B cell (primary cell): ENCODE measurements at places on chromosomes 2 and 18.

- no peak for DNase-seq
Observed at GRCh38 chr2:48733067-48733503, 22.4 kb downstream of the LHCGR start.

DNA sequence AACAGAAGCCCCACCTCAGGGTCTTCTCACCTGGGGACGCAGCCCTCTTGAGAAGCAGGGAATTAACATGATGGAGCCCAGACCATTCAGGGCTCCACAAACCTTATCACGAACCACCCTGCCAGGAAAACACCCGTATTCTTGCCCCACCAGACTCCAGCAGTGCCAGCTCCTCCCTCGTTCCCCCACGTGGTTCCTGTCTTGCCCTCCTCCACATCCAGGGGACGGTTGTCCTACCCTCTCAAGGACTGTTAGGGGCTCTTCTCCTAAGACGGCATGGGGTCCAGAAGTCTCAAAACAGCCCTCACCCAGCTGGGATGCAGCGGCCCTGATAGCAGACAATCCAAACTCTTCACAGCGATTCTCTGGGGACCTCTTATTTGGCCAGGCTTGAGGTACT is 372.2 kb upstream of the HS6ST1 start:
- DNase-seq, result no peak

DNA sequence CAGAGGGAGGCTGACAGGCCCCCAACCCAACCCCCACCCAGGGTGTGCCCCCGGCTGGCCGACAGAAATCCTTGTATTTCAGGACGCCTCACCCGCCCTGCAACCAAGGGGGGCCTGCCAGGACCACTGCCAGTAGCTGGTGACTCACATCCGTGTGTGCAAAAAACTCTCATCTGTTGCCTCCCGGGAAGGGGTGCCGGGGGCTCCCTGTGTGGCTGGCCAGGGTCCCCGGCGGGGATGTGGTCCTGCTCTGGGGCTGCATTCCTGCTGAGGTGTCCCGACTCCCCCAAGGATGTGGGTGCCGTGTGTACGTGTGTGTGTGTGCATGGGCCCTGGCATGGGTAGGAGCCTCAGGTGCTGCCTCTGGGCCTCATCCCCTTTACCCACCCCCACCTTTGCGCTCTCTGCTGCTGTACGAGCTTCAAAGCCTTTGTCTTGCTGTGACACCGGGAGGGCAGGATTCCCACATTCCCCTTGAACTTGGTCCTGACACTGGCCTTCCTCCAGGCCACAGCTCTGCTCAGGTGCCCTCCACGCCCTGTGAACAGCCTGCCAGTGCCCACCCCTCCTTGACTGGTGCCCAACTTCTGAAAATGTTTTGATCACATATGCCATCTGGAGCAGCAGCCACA is 226.3 kb upstream of the HDAC4 start:
- no peak for DNase-seq

DNA sequence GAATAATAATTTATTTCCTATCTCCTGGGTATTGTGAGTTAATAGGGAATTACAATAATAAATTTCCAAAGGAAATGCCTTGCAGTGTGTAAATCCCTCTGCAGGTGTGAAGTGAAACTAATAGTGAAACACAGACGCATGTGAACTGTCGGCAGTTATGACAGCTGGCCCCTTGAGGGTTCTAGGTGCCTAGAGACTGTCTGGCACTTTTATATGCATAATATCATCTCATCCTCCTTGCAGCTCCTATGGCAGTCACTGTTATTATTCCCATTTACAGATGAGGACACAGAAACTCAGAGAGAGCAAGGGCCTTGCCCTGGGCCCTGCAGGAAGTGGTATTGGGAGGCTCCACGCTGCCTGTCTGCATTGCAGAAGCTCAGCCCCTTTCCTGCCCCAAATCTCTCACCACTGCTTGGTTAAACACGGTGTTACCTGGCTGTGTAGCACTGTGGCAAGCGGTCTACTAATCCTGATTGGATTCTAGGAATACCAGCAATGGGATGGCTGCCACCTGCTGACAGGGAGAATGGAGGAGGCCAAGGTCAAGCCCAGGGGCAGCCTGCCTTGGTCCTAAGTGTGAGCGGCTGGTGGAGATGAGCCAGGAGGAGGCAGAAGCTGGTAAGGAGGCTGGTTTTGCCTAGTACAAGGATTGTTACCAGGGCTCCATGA is 32.8 kb upstream of the ACKR3 start:
- peak; percentile 67 for DNase-seq

DNA sequence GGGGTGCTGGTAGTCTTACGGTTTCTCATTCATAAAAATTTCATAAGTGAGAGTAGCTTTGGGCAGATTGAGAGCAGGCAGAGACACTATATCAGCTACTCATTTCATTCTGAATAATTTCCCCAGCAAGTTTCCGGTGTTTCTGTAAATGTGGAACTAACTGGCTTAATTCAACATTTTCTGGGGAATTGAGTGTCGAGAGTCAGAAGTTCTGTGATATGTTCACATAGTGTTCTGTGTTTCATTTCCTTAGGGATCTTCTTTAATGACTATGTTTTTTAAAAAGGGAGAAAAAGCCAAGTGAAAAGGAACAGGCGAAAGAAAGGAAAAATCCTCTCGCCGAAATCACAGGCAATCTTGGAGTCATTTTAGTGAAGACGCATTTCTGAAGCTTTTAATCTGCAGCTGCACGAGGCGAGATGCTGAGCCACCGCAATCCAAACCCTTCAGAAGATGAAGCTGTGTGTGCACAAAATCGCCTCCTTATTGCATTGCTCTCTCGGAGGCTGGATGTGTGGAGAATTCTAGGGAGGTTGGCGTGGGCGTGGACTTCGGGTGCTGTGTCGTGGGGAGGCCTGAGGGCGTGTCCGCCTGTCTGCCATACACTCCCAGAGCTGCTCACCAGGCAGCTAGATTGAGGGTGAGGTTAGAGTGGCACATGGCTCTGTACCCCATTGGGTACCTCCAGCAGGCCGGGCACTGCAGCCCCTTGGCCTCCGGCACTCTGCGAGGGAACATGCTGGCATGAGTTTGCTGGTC is 38.4 kb upstream of the HDAC4 start:
- DNase-seq, result no peak

- DNase-seq, result no peak
Observed at GRCh38 chr2:120100627-120101026, 87.8 kb downstream of the EPB41L5 start.

GRCh38 chr2:151556121-151556520 is 146.4 kb downstream of the RIF1 start:
- DNase-seq, result no peak

GRCh38 chr2:47403609-47404193 is 745 bp downstream of the MSH2 start:
- no peak for DNase-seq

- no peak for DNase-seq
Observed at GRCh38 chr2:182300608-182301007, 126.2 kb downstream of the PDE1A start.

DNA sequence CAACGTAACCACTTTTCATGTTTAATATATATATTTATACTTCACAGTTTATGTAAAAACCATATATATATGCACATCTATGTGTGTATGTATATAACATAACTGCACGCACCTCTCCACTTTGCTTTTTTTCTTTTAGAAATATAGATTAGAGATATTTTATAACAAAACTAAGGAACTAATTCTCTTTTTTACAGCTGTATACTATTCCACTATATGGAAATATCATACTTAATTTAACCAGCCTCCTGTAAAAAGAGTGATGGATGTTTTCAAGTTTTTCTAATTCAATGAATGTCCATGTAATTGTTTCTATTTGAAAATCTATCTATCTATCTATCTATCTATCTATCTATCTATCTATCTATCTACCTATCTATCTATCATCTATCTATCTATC is 4.6 kb downstream of the ARHGAP15 start:
- DNase-seq, result no peak

DNA sequence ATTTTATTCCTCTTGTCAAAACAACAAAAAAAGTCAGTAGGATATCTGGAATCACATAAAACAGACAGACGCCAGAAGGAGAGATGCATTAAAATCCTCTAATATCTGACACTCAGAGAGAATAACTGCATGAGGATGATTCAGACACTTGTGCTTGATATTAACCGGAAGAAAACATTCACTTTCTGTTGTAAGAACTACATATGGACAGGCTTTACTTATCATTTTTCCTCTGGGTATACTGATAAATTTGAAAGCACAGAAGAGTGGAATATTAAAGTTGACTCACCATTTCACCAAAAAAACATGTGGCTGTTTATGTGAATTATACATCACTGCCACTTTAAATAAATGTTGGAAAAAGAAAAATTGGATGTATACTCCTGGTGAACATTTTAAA is 589.1 kb upstream of the CDH2 start:
- DNase-seq, result no peak

DNA sequence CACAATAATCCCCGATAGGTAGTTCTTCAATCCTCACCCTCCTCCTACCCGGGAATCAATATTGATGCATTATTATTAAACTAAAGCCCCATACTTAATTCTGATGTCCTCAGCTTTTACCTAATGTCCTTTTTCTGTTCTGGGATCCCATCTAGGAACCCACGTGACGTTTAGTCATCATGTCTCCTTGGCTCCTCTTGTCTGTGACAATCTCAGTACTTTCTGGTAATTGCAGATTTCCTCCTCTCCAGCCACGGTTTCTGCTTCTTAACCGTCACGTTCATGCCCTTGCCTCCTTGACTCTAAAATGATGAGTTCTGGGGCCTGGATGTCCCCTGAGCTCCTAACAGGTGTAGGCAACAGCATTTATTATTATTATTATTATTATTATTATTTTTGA is 2.9 kb upstream of the DGKD start:
- no peak for DNase-seq

GRCh38 chr2:112879491-112880041 is 31.4 kb upstream of the IL37 start:
- no peak for DNase-seq

DNA sequence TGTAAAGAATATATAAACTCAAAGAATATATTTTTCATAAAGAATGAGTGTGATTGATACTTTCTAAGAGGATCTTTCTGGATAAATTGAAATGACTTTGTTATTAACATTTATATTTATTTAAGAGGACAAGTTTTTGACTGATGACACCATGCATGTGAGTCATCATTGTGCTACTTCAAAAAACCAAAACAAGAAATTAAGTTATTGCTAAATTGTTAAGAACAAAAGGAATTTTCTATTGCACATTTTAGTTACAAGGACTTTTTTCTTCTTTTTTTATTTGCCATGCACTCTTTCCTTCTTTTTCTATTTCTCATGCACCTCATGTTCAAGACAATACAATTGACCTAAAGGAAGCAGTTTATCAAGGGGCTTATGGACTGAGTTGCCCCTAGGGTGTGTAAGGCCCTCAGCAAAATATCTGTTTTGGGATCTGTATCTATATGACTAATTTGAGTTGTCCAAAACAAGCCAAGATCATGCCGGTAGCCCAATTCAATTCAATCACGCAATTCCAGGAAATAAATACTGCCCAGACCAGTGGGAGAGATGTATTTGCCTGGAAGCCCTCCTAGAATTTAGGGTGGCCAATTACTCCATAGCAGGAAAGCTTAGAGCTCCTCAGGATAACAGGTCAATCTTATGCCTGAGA is 654.3 kb downstream of the METTL4 start:
- no peak for DNase-seq

DNA sequence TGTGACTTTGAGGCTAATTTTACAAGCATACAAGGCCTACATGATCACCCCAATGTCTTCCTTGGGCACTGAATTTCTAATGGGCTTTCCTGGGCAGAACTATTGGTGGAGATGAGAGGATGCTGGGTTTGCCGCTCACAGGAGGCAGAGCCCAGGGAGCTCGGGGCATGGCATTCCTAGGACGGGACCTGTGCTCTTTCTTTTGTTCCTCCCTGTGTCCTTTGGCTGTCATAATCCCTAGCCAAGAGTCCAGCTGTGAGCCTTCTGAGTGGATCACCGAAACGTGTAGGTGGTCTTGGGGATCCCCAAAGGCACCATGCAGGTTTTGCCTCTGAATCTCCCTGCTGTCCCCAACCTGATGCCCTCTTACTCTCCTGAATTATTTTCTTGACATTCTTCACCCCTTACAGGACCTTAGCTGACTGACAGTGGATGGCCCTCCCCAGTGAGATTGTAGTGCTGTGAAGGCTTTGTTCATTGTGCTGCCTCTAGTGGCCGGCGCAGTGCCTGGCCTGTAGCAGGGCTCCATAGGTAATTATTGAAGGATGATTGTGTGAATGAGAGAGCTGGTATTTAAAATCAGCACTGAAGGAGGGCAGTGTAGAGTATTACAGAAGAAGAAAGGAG is 221.9 kb downstream of the ZNF407 start:
- DNase-seq, result no peak

DNA sequence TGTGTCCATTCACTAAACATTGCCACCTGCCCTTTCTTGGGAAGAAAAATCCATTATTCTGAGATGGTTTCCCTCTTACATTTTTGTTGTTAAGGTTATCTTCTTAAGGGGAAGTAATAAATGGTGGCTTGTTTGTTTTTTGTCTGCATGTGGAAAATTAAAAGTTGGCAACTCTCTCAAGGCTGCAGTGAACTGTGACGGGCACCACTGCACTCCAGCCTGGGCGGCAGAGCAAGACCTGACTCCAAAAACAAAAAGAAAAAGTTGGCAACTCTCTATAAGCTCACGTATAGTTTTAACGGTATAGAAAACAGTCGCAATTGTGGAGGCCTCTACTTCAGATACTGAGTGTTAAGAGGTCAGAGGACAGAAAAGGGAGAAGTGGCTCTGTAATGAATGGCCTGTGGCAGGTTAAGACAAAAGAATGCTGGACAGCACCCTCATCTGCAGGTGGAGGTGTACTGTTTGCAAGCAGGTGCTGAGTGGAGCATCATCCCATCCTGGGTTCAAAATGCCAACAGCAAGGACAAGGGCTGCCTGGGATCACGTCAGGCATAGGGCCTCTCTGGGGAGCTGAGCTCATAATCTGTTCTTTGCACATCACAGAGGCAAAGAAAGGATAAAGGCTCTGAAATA is 16.7 kb downstream of the L3MBTL4 start:
- DNase-seq, result no peak

DNA sequence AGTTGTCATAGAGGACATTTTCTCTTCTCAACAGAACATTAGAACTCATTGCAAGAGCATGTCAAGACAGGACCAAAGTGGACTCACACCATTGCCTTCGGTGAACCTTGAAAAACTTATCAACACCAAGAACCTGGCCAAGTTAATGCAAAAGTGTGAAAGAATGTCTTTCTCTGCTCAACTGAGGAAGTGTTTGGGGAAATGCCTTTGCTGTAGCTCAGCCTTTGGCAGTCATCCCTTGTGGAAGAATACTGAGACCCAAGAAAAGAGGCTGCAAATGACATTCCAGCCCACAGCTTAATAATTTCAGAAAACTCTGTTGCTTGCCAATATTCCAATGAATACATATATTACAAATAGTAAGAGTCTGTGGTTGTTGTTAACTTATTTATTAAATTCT is 728.8 kb upstream of the PIK3C3 start:
- DNase-seq, result no peak

- no peak for DNase-seq
Observed at GRCh38 chr2:186639939-186640338, 50.1 kb downstream of the ITGAV start.

GRCh38 chr2:143936538-143936847 is 583.4 kb downstream of the ZEB2 start:
- DNase-seq, result no peak

GRCh38 chr2:151673016-151673415 is 61.3 kb downstream of the NEB start:
- DNase-seq, result no peak
